Cortex of kidney (tissue), 1 donor: ENCODE measurements at places on chromosomes 7 and 10.

DNA sequence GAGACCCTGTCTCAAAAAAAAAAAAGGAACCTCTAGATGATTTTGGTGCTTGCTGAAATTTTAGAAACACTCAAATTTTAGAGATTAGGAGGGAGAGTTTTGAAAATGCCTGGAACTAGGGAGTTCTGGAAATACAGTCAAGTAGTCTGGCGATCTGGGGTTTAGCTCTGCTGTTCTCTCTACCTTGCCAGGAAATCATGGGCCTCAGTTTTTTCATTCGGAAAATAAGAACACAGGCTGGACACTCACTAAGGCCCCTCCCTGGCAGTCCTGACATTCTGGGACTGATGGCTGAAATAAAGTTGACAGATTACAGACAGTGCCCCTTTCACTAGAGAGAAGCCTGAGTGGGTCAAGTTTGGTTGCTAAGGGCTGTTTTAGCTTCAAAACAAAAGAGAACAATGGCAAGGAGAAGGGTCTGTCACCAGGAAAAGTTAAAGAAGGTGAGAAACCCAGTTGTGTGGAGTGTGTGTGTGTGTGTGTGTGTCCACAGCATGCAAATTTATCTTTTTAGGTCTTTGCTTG lies 25.0 kb upstream of the CALN1 start:
- DNase-seq = no peak

DNA sequence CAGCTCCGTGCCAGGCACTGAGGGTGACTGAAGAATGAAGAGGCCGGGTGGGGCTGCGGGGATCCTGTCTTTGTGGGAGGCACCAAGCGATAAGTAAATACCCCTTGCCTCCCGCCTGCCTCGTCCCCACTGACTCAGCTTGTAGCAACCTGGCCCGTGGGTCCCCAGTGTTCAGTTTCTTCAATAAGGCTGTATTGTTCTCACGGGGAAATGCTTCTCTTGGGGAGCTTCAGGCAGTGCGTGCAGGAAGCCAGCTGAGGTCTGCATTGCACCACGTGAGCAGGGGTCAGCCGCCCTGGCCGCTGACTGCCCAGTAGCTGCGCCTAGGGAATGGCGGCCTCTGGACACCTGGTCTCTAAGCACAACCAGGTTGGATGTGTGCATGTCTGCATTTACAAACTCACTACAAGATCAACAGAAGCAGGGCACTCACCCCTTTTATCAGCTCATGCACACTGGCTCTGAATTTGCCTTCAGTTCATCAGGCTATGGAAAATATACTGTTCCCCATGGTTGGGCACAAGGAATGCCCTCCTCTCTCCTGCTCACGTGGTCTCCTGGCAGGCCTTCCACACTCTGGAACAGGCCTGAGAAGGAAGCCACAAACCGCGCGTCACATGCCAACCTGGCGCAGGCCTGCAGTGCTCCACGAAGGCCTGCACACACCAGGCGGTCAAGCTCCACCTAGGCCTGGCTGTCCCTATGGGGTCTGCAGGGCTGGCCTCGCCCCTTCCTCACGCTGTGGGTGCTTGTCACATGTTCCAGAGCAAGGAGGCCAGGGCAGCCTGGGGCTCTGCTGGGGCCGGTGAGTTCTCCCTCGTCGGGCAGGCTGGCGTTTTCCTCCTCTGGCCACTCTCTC lies 135.7 kb upstream of the RNF32 start:
- no peak for DNase-seq

GRCh38 chr7:157751951-157752673 lies 415.3 kb downstream of the DNAJB6 start:
- DNase-seq = no peak

- no peak for DNase-seq
Measured at GRCh38 chr10:43876976-43877375, 228.3 kb upstream of the ZNF32 start.

GRCh38 chr7:121196286-121196685 lies 132.5 kb upstream of the WNT16 start:
- no peak for DNase-seq

- no peak for DNase-seq
Measured at GRCh38 chr7:22833113-22833855, 10.6 kb upstream of the TOMM7 start.
